ENCODE measurements at places on chromosomes 5 and 9. TPM values are rescaled to one million over a fixed set of nuclear protein-coding genes. Genes with fewer than 3 reads are reported as not detected.

DNA sequence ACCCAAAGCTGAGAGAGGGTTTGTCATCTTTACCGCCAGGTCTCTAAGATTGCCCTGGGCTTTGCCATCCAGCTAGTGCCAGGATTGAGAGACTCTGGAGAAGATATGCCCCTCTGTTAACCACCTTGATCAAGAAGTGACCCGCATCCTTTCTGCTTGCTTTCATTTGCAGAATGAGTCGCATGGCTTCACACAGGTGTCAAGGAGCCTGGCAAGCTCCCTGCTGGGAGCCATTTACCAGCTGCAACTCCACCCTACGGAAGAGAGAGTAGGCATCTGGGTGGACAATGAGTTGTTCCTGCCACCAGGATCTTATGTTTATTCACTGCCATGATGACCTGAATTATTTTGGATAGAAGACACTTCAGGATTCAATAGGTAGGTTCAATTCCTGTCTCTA, 43.0 kb downstream of the HSD17B3 start:
- no peak for DNase-seq

FBP1 gene
- total RNA-seq = not detected

OR1J2 gene
- total RNA-seq = not detected

FCHSD1 gene
- total RNA-seq = 10.1 TPM

GRCh38 chr5:138986186-138986800, 111.2 kb upstream of the LRRTM2 start:
- DNase-seq = no peak

MPDZ gene
- total RNA-seq = 16.9 TPM

C8G gene
- total RNA-seq = not detected

DNA sequence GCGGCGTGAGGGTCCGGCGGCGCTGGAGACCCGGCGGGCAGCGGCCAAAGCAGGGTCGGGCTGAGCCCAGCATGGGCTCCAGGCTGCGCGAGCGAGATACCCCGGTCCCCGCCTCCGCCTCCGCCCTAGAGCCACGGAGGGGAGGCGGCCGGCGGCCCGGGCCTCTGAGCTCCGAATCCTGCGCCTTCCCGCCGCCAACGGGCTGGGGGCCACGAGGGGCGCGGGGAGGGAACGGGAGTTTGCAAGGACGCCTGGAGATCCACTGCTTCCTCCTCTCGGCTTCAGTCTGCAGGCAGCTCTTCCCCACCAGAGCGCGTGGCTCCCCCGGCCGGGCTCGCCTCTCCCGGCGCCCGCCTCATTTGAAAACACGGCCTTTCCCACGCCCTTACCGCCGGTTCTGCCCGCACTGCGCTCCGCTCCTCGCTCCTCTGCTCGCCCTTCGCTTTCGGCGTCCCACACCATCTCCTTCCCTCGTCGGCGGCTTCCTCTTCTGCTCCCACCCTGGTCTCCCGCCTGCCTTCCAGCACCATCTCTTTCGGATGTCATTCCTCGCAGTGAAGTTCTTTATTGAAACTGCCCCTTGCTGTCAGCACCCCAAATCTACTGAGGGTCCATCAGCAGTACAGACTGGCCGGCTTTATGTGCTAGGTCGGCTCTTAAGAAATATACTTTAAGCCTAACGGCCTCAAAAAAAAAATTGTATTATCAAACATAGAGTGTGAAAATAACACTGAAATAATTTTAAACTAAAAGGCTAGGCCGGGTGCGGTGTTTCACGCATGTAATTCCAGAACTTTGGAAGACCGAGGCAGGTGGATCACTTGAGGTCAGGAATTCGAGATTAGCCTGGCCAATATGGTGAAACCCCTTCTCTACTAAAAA, 105.0 kb upstream of the FAM120A start:
- no peak for DNase-seq

DNA sequence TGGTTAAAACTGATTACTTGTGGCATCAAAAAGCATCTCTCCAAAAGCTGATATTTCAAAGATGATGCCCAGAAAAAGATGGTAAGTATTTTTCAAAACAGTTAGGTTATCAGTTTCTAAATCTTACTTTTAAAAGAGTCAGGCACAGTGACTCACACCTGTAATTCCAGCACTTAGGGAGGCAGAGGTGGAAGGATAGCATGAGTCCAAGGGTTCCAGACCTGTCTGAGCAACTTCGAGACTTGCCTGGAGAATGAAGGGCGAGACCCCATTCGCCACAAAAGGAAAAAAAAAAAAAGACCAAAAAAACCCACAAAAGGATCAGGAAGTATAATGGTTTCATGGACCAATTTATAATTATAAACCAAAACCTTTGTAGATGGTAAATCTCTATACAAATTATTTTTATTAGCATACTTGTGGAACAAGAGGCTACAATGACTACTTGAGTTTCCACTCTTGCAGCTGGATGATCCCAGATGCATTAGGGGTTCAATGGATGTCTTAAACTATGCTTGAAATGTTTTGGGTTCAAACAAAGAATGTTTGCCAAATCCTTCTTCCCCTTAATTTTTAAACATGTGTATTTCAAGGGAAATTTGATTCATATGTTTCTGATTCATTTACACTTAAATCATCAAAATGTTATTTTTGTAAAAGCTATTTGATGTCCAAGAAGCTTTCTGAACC, 96.1 kb downstream of the ADAMTSL1 start:
- DNase-seq = no peak

C5orf63 gene
- total RNA-seq = 2.5 TPM

- DNase-seq = peak; percentile 39
Observed at GRCh38 chr5:149130121-149130914, 11.0 kb upstream of the ABLIM3 start.

LIX1 gene
- not detected for total RNA-seq

GRCh38 chr5:107393851-107394250, 276.9 kb downstream of the EFNA5 start:
- no peak for DNase-seq

DNA sequence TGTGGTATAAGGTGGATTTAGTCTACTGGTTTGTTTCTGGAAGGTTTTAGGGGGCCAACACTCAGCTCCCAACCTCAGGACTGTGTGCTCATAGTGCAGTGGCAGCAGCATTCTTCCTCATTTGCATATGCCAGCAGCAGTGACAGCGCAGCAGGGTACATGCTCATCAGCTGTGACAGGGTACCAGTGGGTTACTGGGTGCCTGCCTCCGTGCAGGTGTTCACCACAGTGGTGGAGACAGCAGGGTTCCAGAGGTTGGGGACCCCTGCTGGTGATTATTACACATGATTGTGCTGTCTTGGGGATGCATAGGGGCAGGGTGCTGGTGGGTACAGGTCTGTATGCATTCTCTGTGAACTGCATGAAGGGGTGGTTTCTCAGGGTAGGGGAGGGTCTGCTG, 45.5 kb upstream of the IFNE start:
- no peak for DNase-seq

SLC9A3 gene
- 4.4 TPM for total RNA-seq

ODF2 gene
- 55.2 TPM for total RNA-seq

- DNase-seq = peak; percentile 10
Observed at GRCh38 chr5:32520972-32521371, 64.4 kb upstream of the SUB1 start.

GRCh38 chr5:59193616-59194319, 610.9 kb downstream of the RAB3C start:
- peak; percentile 97 for DNase-seq

GRCh38 chr9:125479846-125480615, 218.4 kb downstream of the GAPVD1 start:
- DNase-seq = no peak

RASEF gene
- not detected for total RNA-seq

DNA sequence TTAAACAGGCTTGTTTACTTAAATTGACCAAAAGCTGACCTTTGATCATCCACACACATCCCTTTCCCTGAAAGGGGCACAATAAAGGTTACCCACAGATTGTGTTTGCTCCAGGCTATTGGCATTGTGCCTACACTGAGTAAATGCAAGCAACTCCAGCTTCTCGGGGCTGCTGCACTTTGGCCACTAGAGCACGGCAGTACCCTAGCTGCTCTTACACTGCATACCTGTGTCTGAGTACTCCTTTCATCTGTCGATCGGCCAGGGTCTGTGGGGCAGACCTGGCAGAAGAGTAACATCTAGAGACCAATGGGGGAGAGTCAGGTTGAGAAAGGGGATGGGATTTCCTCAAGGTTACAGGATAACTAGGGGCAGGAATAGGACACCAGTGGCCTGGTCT, 281.9 kb upstream of the NMUR2 start:
- DNase-seq = peak; percentile 28

DNA sequence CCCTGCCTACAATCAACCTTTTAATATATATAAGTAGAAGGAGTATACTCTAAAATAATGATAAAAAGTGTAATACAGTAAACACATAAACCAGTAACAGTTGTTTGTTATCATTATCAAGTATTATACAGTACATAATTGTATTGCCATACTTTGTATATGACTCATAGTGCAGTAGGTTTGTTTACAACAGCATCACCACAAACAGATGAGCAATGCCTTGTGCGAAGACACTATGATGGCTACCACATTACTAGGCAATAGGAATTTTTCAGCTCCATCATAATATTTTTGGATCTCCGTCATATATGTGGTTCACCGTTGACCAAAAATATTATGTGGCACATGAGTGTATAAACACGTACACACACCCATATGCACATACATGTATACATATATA, 69.7 kb upstream of the APC start:
- peak; percentile 52 for DNase-seq

DNA sequence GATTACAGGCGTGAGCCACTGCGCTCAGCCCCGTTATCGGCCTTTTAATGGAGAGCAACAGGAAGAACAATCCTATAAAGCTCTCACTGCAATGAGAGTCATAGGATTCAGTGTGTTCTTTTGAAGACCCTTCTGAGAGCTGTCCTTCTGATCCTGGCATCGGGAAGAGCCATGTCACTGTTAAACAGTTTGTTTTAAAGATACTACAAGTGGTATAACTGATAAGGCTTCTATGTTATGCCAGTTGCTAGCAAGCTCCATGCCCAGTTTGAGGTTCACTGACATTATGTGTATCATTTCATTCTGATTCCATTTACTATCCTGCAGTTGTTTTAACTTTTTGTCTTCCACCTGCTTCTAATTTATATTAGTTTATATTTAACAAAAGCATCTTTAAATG, 55.8 kb downstream of the GNAQ start:
- no peak for DNase-seq

- DNase-seq = no peak
Observed at GRCh38 chr5:98556712-98557111, 216.8 kb upstream of the RGMB start.

PCDHB14 gene
- total RNA-seq = 4.3 TPM

PCDHB12 gene
- total RNA-seq = 3.6 TPM

GRCh38 chr9:90921969-90922368, 120.3 kb downstream of the SYK start:
- DNase-seq = no peak

GRCh38 chr5:58439094-58439644, 20.7 kb downstream of the PLK2 start:
- DNase-seq = no peak

DNA sequence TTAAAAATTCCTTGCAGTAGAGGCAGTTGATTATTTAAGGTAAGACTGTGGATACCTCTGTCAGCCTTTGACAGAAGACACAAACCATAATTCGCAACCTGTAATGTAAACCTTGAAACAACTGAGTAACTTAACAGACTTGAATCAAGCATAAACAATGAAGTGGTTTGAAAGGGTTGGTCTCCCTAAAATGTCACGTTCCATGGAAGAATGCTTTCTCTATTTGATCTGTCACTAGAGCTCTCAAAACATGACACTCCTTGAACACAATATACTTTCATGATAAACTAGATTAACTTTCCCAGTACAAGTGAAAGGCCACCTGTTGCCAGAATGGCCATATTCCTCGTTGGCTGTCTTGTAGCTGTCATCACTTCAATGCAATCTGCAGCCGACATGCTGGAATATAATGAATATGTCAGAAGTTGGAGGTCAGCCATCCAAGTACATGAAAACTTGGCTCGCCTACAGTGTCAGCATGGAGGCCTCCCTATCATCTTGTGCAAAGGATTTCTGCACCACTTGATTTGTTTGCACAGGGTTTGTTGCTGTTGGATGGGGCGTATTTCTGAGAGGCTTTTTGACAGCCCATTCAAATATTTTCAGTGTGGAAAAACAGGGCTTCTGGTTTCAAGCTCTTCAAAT, 228.0 kb downstream of the TLE4 start:
- DNase-seq = no peak

DNA sequence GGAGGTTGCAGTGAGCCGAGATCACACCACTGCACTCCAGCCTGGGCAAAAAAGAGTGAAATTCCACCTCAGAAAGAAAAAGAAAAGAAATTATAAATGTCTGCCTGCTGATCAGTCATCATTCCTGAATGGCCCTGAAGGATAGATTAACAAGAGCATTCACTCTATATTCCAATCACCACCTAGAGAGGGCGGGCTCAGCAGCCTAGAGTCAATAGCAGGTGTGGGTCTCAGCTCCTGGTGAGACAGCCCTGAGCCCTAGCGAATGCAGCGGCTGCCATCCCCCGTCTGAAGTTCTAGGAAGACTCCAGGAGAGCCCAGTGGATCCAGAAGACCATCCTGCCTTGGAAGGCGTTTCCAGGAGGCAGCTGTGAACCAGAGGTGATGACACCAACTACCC, 12.0 kb downstream of the FBP1 start:
- no peak for DNase-seq

- DNase-seq = peak; percentile 89
Observed at GRCh38 chr5:78778538-78778937, 130.0 kb upstream of the LHFPL2 start.

C1QTNF2 gene
- total RNA-seq = 2.5 TPM

- DNase-seq = no peak
Observed at GRCh38 chr5:82594097-82594496, 315.9 kb upstream of the RPS23 start.

- peak; percentile 76 for DNase-seq
Observed at GRCh38 chr5:173016598-173017046, 33.1 kb downstream of the ATP6V0E1 start.

GRCh38 chr9:122949696-122950095, 8.9 kb downstream of the RABGAP1 start:
- DNase-seq = no peak

GRCh38 chr5:136890431-136891148, 525.2 kb upstream of the TRPC7 start:
- no peak for DNase-seq

ARL14EPL gene
- total RNA-seq = 0.40 TPM

DNA sequence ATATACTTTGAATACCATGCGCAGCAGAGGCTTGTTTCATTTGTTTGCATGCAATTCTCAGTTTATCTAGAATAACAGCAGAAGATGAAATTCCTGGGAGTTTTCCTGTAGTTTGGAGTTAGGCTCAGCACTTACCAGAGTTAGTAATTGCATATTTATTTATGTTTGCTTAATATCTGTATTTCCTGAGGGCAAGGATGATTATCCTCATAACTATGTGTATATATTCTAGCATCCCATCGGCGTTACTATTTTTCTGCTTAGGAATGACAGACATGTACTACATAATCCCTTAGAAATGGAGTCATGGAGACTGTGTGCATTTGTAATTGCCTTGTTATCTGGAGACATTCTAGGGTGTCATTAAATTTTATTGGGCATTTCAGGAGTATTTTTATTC, 1184.8 kb downstream of the DTWD2 start:
- peak; percentile 25 for DNase-seq

DOCK2 gene
- total RNA-seq = 6.1 TPM

Measured in LHCN-M2 (cell line).